Activated T-cell treated with anti-CD3 and anti-CD28 coated beads for 1 hour (primary cell): ENCODE measurements at places on chromosomes 5 and 9.

DNA sequence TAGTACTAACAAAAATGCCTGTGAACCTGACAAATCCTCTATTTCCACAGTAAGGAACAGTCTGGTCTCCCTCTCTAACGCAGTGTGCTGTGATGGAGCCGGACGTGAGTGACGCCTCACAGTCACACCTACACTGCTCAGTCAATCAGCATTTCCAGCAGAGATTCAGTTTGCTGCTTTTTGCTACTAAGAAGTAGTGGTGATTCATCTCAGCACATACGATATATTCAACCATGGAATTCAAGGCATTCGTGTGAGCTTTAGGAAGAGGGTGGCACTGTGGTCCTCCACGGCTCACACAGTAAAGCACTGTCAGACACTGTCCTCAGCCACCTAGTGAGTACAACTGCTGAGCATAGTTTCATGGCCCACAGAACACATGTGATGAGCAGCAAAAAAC, 70.9 kb downstream of the SETX start:
- DNase-seq = no peak

DNA sequence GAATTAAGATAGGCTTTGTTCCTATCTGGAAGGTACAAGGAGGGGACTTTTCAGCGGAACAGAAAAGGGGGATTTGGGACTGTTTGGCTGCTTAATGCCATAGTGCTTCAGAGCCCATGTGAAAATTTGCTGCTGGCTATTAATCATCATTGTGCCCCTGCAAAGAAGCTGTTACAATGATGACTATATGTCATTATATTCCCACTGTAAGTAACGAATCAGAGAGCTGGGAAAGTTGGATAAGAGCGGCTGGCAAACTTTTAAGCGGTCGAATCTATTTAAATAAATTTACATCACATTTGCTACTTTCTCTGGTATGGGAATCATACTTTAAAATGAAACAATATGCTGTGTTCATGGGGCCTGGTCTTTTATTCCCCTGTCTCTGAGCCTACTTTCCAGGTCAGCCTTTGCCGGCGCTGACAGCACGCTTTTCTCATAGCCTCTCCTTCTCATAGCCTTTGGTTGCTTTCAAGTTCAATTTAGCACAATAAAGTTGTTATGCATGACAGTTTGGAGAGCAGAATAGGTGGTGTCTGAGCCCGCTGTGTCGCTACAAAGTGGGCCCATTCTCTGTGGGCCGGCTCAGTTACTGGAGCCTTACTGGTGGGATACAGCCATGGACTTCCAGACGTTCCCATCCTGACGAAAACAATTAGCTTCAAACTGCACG, 271.2 kb upstream of the TMEM161B start:
- no peak for DNase-seq

- DNase-seq = no peak
Observed at GRCh38 chr5:120684749-120685415, 220.8 kb downstream of the PRR16 start.

DNA sequence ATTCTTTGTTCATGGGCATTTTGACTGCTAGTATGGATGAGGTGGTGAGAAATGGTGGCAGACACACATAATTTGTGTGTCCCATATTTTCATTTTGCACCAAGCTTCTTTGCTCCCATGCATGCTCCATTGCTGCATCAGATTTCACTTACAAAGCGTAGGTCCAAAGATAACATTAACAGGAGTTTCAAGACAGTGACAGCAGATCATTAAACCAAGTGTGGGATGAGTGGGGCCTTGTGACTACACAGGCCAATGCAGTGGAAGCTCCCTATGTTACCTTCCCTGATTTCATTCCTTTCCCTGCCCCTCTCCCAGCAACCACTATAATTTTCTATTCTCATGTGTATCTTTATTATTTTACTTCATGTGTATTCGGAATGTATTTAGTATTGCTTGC, 142.0 kb downstream of the AOPEP start:
- no peak for DNase-seq

DNA sequence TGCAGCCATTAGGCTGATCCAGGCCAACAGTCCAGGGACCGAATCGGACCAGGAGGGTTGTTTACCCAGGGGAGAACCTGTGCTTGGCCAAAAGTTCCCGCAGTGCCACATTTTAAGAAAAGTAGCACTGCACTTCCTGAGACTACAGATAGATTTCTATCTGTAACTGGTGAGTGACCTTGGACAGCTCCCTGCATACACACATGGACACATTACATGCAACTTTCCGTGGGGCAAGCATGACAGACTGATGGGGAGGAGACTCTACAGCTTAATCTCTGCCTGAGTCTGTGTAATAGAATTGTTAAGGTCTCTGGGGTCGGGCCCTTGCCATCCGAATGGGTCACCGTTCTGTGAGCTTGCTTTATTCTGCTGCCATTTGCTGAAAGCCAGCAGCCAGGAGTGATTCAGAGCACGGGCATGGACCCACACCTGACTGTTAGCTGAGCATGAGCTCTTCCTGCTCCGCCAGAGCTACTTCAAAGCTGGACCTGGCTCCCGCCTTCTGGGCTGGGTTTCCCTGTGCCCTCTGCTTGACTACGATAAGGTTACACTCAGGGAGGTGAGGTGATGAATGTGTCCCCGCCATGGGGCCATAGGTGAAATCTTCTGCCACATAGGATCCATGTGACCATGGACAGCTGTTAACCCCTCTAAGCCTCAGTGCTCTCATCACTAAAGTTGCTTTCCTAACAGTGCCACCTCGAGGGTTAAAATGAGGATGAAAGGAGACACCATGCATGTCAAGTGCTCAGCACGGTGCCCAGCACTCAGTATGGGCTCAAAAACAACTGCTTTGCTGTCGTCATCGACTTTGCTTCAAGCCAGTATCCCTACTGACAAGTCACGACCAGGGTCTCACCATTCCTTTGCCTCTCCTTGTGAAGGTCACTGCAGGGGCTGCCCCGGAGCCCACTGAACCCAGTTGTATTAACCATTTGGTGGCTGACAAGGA, 200.0 kb downstream of the MELK start:
- no peak for DNase-seq

DNA sequence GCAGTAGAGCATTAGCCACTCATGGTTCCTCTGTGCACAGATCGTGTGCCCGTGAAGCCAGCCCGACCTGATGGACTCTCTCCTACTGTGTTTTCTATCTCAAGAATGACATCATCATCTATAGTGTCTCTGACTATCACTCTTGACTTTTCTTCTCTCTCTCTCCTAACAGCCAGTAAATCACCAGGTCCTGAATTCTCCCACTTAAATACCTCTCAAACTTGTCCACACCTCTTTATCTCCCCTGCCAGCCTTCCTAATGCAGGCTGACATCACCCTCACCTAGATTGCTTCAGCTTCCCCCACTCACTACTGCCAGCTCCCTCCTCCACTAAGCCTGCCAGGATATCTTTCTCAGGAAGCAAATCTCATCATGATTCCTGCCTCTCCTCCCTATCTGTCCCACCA, 90.6 kb upstream of the MIER3 start:
- no peak for DNase-seq

- DNase-seq = no peak
Observed at GRCh38 chr5:1299961-1300360, 5.1 kb upstream of the TERT start.

GRCh38 chr9:81053298-81054025, 635.9 kb downstream of the TLE1 start:
- DNase-seq = no peak
